GDM1 (cell line): ENCODE measurements at places on chromosomes 7 and 10.

- DNase-seq: no peak
Observed at GRCh38 chr10:66958466-66958865, 32.6 kb downstream of the LRRTM3 start.

DNA sequence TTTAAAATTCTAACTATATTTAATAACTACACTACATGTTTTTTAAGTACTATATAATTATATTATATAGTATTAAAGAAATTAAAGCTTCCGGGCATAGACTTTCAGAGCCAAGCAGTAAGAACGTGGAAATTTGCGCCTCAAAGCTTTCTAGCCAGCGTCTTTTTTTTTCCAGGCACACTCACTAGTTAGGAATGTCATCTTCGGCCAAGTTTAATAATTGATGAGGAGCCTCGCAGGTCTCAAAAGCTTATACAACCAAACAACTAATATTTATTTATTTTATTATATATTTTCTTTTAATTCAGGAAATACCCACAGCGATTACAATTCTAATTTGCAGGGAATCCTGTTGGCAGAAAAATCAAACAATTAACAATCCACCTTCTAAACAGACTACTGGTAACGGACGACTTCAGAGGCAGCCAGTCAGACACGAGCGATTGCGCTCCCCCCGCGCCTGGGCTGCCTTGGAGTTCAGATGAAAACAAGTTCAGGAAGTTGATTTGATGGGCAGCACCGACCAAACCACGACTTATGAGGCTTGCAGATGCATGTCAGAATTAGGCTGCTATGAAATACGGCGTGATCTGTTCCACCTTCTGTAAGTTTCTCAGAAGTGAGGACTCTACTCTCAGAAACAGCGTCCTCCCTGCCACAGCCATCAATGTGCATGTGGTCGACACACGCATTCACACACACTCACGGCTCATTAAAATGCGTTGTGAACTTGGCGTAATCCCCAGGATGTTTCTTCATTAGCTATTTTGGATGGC, 431.8 kb upstream of the MGMT start:
- peak; percentile 19 for DNase-seq

DNA sequence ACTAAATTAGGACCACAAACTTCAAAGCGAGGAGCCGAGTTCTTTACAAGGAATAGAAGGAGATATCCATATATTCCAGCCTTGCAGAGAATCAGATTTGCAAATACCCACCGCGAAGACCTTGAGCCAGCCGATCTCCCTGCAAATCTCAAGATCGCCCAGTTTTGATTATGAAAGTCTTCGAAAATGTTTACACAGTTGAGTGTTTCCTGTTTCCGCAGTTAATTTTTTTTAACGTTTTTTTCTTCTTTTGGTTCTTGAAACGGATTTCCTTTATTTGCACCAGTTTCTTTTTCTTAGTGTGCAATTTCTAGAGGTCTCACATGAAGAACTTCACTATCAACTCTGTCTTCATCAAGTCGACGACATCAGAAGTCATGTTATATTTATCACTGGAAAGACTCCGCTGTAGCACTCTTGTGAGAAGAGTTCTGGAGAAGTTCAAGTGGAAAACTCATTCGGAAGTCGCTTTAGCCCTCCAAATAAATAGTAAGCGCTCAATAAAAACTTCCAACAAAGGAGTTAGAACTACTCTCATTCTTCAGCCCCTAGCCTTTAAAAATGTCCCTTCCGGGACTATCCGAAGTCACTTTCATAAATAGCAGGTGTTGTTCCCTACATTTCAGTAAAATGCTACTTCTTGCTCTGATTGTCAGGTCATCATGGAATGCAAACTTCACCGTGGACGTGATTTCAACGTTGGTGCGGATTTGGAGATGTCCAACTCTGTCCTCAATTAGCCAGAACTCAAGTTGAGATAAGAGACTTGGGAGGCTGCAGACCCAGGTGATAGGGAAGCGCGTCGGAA, 11.9 kb upstream of the SPAG6 start:
- DNase-seq: no peak

DNA sequence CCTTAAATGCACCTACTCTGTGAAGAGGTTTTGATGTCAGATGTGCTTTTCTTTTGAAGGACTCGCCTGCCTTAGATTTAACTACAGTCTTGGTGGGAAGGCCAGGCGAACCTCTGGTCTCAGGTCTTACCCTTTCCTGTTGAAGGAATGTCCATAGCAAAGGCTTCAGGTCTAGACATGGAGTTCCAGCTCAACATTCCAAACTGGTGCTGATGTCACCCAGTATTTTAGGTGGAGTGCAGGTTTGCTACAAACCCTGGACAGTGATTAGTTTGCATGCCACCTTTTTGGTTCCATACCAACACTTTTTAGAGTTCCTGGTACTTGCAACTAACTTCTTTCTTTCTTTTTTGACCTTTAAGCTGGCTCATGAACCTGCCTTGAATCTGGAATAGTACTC, 258.7 kb downstream of the GFRA1 start:
- DNase-seq: no peak

DNA sequence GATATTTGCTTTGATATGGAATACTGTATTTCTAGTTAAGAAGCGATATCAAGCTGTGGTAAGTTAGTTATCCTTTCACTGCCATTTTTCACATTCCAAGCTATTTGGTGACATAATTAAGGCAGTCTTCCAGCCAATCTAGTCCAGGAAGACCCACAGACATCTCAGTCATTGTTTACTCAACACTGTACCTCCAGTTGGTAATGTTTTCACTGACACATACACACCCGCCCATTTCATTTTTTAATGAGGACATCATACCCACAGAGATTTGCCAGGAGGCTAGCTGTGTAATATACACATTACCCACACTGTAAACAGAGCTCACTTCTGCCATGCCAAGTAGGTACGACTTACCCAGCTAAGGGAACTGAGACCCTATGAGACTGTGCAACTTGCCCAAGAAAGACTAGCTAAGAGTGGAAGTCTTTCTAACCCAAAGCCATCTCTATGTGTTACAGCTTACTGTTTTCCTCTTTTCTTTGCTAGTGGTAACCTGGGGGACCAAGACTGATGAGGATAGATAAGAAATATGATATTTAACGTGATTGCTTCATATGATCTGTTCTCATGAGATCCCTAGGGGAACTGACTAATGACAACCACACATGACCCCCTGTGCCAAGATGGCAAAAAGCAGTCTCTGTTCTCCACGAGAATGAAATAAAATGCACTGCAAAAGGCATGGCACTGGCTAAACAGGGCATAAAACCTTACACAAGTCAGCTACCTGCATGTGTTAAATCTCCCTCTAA, 179.0 kb downstream of the DGKI start:
- no peak for DNase-seq

DNA sequence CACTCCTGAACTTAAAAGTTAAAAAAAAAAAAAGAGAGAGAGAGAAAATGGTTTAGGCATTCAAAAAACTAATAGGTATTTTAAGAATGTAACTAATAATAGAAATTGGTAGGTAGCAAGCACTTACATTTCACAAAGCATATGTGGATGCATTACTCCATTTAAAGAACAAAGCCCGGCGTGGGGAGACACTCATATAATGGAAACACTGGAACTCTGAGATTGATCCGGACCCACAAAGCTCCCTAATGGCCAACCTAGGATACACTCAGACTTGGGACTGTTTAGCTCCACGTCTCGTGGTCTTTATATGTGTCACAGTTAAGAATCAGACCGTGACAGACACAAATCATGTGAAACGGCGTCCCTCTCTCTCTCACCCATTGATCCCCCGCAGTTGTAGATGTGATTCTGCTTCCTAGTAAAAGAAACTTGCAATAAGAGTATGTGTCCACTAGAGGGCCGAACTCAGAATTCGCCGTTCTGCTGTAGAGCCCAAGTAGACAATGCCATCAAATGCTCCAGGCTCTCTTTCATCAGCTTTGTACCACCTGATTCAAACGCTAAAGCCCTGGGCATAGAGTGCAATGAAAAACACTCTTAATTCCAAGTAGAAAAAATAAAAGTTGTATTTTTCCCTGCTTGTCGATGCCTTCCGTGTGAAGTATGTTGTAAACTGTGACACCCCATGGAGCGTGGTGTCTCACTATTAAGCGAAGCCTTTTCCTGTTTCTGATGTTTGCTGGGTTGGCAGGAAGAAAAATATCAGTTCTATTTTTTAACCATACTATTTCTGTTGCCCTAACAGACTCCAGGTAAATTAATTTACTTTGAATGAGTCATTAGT, 429.0 kb upstream of the MTPN start:
- no peak for DNase-seq

- DNase-seq: no peak
Observed at GRCh38 chr10:35416619-35417312, 80.5 kb downstream of the CCNY start.

GRCh38 chr10:81828251-81828650, 46.7 kb upstream of the NRG3 start:
- DNase-seq: no peak

DNA sequence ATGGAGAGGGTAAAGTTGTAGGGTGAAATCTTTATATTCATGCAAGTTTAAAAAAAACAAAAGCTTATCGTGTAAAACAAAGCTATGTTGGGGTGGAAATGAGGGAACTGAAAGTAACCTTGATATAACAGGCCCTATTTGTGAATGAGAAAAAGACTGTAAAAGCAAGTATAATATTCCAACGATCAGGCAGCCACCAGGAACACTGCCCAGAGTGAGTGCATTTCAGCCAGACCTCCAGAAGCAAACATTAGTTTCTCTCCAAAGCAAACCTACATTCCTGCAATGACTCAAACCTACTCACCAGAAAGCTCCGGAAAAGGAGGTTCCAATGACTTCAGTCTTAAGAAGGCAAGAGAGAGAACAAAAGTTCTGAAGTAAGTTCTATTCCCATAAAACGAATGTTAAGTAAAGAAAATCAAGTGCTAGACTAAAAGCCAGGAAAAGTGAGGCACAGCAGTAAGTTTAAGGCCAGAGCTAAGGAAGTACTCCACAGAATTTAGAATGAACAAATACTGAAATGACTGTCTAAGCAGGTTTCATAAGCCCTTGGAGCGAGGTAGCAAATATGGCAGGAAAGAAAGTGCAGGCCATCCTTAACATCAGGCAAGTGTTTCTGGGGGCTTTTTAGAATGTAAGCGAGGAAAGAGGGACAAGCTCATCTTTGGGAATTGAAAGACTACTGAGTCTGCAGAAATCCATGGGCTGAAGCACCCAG, 493.1 kb downstream of the XPNPEP1 start:
- DNase-seq: no peak

DNA sequence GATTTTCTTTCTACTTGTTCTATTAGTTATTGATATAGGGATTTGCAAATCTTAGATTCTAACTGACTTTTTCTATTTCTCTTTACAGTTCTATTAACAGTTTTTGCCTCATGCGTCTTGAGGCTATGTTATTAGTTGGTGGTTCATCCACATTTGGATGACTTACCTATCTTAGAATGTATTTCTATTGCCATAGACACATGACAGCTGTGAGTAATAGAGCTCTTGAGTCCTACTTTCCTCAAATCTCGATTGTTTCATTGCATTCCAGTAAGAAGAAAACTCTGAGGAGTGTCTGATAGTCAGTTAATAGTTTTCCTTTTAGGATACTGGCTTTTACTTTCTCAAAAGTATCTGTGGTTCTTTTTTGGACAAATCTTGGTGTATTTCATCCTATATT, 241.4 kb upstream of the ZNF32 start:
- no peak for DNase-seq

- DNase-seq: no peak
Observed at GRCh38 chr10:94264085-94264484, 98.7 kb downstream of the NOC3L start.

DNA sequence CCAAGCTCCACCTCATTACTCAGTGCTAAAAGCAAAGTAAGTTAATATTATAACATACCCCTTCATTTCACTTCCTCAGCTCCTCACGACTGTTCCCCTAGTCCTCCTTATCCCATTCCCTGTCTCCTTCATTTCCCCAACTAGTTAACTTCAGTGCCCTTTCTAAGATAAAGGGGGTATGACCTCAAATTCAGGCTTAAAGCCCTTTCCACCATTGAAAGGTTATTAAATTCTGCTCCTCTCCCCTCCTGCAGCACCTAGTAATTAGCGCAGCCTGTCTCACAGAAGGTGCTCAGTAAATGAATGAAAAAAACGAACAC, 1.0 kb downstream of the CRPPA start:
- DNase-seq: no peak

- no peak for DNase-seq
Observed at GRCh38 chr7:66419210-66419609, 209.5 kb upstream of the KCTD7 start.

GRCh38 chr10:75187961-75188426, 22.6 kb upstream of the VDAC2 start:
- peak; percentile 16 for DNase-seq

DNA sequence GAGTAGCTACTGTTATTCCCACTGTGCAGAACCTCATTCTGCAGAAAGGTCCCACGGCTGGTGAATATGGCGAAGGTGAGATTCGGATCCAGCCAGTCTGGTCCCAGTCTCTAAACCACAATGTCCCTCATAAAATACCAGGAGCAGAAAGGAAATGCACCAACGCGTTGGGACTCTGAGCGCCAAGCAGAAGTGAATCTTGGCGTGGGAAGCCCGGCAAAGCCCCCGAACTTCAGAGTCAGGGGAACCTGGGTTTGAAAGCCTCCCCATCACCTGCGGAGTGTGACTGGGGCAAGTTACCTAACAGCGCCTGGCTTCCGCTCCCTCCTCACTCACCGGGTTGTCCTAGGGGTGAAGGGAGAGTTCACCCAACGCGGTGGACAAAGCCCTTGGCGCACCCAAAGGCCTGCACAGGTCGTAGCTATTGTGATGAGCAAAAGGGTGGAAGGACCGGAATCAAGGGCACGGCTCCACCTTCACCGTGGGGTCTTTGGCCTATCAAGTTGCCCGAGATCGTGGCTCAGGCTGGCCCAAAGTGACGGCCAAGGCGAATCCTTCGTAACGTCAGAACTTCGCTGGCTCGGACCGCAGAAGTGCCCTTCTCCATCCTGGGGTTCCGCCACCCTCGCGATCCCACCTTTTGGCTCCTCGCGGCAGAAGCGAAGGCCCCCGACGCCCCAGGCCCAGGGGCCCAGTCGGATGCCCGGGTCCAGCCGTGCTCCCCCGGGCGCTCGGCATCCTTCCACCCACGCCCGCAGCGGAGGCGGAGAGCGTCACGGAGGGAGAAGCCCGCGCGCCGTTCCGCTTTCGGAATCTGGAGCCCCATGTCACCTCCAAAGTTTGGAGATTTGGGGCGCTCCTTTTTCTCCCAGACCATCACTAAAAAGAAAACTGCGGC, 811 bp downstream of the RGS10 start:
- DNase-seq: no peak

DNA sequence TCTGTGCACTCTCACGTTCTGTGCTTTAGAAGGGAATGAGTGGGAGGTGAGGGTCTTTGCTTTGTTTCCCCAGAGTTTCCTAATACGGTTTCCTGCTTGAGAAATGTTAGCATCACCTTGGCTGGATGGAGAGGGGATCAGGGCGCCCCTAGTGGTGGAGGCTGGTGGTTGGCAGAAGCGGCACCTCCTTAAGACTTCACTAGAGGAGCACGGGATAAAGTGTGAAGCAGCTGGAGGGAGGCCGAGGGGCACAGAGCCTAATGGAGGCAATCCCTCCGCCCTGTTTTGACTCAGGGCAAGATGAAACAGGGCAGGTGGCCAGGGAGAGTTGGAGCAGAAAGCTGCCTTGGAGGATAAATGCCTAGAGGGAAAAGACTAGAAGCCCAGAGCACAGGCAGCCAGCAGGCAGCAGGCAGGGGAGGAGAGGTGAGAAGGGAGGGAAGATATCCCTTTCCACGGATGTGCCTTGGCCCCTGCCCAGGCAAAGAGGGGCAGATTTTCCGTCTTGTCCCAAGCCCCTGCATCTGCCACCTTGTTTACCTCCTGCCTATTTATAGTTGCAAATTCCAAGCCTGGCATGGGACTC, 56.0 kb upstream of the BTRC start:
- DNase-seq: peak; percentile 40
